Gastrocnemius medialis (tissue), 4 donors: ENCODE measurements at places on chromosomes 16 and 17.

GRCh38 chr17:73432624-73433190 is 120.9 kb upstream of the CDC42EP4 start:
- DNase-seq: no peak

DNA sequence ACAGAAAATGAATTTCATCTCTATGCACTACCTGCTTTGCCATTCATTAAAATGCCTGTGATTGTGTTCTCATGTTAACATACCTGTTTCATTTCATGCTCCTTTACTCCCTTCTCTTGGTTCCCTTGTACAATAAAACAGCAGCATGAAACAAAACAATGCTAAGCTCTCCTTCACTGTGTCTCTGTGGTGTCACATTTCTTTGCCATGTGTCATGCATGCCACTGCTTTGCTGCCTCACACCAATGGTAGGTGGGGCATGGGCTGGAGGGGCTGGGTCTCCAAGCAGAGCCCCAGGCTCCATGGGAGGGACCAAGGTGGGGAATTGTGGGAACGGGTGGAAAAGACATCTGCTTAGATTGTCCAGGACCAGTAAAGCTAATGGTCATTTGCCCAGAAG is 83.6 kb downstream of the RGS9 start:
- DNase-seq: no peak

- no peak for DNase-seq
Measured at GRCh38 chr17:44972953-44973352, 4.8 kb upstream of the C1QL1 start.

DNA sequence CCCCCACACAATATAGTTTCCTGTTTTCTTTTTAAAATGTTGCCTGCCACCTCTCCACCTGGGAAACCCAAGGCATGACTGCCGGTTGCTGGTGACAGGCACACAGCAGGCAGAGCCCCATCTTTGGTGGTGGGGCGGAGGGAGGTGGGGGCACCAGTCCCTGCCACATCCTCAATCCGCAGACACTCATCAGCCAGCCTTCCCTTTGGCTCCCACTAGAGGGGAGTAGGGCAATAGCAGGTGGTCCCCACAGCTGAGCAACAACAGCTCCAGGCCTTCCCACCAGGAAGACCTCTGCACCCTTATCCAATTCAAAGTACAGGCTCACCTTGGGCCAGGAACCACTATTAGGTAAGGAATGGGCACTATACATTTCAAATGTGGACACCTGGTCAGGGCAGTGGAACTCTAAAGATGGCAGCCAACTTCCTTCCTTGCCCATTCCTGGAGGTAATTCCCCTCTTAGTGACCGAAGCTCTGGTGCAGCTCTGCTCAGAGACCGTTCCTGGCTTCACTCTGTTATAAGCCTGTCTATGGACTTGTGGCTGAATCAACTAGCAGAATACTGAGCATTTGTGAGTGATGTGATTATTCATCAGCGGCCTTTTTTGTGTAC is 13.9 kb downstream of the RECQL5 start:
- no peak for DNase-seq

DNA sequence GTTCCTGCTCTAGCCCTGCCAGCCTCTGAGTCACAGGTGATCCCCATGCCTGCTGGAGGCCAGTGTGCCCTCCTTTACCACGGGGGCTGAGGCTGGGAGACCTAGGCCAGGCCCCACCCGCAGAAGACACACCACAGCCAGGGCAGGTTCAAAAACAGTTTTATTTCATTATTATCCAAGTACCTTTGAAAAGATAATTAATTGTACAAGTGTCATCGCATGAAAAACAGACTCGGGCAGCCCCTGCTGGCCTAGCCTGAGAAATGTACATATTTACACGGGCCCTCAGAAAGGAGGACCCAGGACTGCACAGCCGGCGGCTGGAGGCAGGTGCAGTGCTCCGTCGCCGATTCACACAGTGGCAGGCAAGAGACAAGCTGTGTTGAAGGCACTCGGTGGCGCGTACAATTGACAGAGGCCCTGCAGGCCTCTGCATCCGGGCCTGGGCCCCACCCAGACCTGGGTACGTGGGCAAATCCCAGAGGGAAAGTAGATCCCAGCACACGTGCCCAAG is 4.4 kb downstream of the PDIA2 start:
- DNase-seq: no peak

GRCh38 chr17:65799869-65800268 is 238.4 kb upstream of the AXIN2 start:
- DNase-seq: no peak

DNA sequence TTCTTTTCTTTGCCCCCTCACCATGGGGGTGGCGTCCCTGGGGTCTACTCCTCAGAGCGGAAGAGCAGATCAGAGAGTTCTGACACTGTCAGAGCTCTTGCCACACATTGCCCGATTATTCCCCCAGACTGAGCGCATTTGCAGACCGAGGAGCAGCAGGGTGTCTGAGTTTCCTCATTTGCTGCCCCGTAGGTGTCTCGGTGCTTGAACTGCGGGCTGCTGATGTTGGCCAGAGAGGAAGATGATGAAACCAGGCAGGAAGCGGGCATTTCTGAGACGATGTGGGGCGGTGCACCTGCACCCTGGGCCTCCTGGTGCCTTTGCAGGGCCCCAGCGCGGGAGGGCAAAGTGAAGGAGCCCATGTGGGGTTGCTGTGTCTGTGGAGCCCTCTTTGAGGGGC is 55.2 kb downstream of the ARSG start:
- no peak for DNase-seq

DNA sequence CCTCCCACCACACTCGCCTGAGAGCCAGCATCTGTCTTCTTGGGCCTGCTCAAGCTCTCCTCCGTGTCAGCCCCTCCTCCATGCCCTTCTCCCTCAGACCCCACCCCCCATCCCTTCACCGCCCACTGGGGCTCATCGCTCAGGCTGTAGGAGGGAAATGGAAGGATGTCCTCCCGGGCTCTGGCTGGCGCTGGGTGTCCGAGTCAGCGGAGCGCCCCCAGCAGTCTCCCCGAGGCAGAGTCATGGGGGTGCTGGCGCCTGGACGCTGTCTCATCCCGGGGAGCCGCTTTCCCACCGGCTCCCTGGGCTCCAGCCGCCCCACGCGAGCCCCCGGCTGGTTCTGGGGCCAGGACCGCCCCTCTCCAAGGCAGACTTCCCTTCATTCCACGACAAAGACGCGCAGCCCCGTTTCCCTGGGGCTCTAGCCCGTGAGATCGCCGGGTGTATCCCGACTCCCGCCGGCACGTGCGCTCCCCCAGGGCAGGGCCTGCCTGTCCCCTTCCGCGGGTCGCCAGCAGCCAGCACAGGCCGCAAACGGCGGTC is 428 bp upstream of the ANTKMT start:
- DNase-seq: no peak

DNA sequence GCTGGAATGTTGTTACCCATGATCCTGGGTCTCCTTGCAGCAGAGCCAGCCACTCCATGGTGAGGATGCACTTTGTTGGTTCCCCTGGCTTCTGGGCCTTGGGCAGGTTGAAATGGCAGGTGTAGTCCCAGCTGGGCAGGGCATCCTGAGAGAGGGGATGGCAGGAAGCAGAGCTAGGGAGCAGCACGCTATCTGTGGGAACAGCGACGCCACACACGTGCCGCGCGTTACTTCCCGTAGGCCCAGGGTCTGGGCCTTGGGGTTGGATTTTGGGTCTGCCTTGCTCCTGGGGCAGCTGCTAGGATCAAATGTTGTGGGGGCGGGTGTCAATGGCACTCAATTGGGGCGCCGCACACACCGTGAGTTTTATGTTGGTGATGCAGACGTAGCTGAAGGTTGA is 368.0 kb downstream of the CPPED1 start:
- no peak for DNase-seq

DNA sequence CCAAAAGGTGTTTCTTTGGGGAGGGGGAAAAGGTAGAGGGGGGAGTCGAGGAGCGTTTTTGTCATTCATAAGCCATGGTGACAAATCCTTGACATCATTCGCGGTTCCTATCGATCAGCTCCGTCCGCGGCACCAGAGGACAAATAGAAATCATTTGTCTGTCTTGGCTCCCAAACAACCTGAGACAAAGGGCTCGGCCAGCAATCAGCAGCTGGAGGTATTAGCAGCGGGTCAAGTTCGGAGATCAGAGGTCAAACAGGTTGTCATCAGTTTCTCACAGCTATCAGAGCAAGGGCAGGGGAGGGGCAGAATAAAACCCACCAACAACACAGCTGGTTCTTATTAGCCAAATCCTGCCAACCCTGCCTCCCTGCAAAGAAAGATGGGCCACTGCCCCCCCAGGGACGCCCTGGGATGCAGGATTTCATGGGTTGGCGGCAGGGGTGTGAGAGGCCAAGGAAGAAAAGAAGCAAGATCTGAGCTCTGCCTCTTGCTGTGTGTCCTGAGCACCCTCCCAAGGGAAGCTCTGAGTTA is 145.3 kb upstream of the LHX1 start:
- no peak for DNase-seq

DNA sequence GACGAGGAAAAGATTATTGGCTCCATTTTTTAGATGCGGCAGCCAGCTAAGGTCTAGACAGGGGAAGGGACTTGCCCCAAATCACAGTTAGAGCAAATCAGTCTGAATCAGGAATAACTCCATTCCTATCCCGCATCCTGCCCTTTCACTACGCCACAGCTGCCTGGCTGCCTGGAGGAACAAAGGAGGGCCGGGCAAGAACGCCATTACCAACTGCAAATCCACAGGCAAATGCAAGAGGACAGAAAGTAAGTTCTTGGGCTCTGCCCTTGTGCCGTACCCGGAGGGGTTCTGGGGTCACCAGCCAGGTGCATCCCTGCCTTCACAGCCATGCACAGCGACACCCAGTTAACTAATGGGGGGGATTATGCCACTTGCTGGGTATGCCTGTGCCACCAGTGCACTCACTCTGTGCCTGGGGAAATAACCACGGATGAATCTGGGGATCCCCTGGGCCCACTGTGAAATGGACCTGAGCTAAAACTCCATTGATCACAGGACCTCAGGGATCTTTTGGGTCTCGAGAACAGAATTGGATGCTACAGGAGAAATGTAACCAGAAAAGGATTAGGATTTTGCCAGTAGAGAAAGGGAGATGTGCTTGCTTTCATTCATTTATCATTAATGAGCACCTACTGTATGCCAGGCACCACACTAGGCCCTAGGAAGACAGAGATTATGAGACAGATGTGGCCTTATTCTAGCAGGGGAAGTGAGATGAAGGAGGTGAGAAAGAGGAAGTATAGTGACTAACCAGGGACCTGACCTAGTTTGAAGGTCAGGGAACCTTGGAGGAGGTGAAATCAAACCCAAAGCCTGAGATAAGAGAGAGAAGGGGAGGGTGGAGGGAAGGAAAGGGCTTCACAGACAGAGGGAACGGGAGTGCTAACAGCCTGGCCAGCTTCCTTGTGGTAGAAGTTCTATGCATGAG is 17.7 kb downstream of the BCL7C start:
- DNase-seq: no peak

- no peak for DNase-seq
Measured at GRCh38 chr17:50198026-50198669, 3.3 kb downstream of the COL1A1 start.

DNA sequence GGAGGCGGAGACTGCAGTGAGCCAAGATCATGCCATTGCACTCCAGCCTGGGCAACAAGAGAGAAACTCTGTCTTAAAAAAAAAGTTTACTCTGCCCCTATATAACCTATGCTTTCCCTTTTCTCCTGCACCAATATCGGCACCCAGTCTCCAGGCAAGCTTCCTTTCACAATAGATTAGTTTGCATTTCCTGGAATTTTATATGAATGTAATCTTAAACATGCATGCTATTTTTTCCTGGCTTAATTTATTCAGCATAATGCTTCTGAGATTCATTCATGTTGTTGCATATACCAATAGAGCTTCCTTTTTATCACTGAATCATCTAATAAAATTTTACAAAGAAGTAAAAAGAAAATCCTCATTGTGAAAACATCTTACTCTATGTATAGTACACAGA is 59.4 kb downstream of the USP32 start:
- no peak for DNase-seq

- no peak for DNase-seq
Measured at GRCh38 chr16:69930117-69930776, 20.9 kb upstream of the CLEC18A start.

GRCh38 chr16:5870886-5871691 is 773.5 kb upstream of the EEF2KMT start:
- DNase-seq: no peak

- DNase-seq: peak; percentile 63
Measured at GRCh38 chr16:29925781-29926710, at the start of gene KCTD13. TSS of gene KCTD13 (minus strand) at chr16:29926226. CDS start at chr16:29926033, 193 bp downstream.

GRCh38 chr16:3223913-3224515 is 10.9 kb downstream of the ZNF200 start:
- DNase-seq: no peak

DNA sequence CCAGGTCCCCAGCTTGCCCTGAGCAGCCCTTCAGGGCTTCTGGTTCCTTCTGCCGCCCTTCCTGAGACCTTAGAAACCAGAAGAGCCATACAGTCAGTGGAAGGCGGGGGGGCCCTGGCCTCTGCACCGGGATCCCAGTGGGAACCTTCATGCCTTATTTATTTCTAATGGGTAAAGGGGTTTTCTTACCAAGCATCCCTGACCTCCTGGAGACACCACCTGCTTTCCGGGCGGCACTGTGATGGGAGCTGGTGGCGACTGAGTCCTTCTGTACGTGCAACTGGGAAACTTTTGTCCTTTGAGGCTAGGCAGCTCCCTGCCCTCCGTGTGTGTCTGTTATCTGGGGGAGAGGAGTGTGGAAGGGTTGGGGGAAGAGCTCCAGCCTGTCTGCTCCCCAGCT is 7.2 kb upstream of the MRPL58 start:
- DNase-seq: no peak

GRCh38 chr17:63431939-63432804 is 13.9 kb downstream of the CYB561 start:
- no peak for DNase-seq

DNA sequence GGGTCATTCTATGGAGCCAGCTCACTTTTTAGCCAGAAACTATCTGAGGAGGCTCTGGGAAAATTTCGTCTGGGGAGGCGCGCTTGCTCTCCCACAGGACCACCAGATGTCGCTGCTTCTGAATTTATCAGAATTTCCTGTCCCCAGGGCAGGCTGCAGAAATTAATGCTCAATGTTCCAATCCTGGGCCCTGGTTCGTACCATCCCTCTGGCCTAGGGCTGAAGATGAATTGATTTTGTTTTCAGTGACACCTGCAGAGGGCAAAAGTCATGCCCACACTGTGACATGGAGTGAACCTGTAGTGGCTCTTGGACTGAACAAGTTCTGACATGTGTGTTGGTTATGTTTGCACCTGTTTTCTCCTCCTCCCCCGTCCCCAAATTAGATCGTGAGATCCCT is 482.6 kb downstream of the NPIPA7 start:
- no peak for DNase-seq
